Activated CD8-positive, alpha-beta memory T cell treated with anti-CD3 and anti-CD28 coated beads for 4 hours (primary cell): ENCODE measurements at places on chromosomes 7 and 10.

DNA sequence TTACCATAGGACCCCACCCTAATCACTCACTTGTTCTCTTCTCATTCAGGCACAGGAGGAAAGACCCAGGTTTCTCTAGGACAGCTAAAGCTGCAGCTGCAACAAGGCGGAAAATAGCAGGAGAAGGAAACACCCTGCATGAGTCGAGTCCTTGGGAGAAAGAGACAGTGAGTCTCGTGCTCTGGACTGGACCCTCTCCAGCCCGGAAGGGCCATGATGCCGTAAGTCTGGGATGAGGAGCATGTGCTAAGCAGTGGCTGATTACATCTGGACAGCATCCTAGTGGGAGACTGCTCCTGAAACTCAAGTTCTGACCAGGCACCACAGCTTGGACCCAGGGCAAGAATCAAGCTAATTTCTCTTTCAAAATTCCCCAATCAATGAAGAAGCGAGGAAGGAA is 39.4 kb downstream of the FBXW4 start:
- no peak for DNase-seq

GRCh38 chr10:93993782-93994437 is at the start of gene PLCE1:
Gene PLCE1 (plus strand): TSS chr10:93993931. CDS start chr10:94031047, 37,116 bp downstream.
- no peak for DNase-seq

DNA sequence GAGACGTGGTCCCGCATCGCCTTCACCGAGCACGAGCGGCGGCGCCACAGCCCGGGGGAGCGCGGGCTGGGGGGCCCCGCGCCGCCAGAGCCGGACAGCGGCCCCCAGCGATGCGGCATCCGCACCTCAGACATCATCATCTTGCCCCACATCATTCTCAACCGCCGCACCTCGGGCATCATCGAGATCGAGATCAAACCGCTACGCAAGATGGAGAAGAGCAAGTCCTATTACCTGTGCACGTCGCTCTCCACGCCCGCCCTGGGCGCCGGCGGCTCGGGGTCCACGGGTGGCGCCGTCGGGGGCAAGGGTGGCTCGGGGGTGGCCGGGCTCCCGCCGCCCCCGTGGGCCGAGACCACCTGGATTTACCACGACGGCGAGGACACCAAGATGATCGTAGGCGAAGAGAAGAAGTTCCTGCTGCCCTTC is 737 bp downstream of the CNNM2 start:
- DNase-seq = no peak

- no peak for DNase-seq
These were observed 400.5 kb upstream of the SORCS1 start for GRCh38 chr10:107565014-107565413.

GRCh38 chr7:12440229-12440628 is 36.6 kb upstream of the VWDE start:
- DNase-seq = no peak

- DNase-seq = no peak
These were observed 117.6 kb upstream of the JCAD start for GRCh38 chr10:30176776-30177533.

GRCh38 chr10:88841316-88842111 is 10.1 kb downstream of the ANKRD22 start:
- DNase-seq = no peak

DNA sequence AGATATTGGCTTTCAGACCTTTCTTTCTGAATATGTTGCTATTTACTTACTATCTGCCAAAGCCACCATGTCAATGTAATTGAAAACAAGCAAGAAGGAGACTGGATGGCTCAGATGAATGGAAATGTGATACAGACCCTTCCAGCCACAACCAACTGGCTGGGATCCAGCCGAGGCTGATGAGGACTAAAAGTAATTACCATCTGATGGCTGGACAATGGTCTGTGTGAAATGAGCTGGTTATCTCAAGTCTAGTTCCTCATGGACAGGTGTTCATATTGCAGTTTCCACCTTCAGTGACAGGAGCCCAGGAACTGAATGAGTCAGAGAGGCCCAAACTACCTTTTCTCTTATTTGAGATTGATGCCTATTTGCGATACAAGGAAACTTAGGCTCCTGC is 267.5 kb downstream of the GATA3 start:
- DNase-seq = no peak

- DNase-seq = no peak
These were observed 89.8 kb upstream of the LRRC4 start for GRCh38 chr7:128120976-128121490.

- no peak for DNase-seq
These were observed 190.0 kb downstream of the KCND2 start for GRCh38 chr7:120462991-120463390.

DNA sequence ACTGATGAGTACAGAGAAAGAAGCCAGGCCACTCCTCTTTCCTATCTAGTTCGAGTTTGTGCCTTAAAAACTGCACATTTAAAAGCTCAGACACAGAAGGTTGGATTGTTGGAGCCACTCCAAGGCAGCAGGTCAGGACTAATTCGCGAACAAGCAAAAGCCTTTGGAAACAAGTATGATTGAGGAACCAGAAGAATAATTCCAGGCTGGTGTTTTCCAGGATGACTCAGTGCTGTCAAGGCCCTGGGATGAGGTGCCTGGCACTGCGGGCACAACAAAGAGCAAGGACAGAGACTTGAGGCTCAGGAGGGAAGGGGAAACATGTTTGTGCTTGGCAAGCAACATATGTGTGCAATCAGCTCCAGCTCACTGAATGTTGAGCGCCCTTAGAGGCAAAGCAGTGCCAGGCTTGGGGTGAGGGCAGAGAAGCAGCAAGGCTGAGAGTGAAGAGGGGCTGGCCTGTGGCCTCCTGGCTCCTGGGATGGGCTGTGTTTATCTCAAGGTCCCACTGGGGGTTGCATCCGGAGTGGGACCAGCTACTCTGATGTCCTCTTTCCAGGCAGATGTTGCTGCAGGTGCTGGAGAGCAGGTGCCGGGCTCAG is 44.1 kb downstream of the VSTM4 start:
- DNase-seq = no peak

GRCh38 chr10:75011221-75011620 is 100.2 kb upstream of the SAMD8 start:
- no peak for DNase-seq

DNA sequence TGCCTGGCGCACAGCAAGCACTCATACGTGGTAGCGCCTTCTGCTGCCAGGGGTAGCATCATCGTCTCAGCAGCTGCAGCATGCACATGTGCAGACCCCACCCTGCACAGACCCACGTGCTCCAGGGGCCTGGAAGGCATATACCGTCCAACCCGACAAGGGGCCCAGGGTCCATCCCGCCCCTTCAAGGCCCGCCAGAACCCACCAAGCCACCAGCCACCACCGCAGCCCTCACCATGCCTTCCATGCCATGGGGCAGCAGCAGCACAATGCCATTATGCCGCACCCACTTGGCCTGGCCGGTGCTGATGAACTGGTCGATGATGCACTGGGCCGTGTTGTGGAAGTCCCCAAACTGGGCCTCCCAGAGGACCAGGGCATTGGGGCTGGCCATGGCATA is 22.7 kb downstream of the OGDHL start:
- no peak for DNase-seq

DNA sequence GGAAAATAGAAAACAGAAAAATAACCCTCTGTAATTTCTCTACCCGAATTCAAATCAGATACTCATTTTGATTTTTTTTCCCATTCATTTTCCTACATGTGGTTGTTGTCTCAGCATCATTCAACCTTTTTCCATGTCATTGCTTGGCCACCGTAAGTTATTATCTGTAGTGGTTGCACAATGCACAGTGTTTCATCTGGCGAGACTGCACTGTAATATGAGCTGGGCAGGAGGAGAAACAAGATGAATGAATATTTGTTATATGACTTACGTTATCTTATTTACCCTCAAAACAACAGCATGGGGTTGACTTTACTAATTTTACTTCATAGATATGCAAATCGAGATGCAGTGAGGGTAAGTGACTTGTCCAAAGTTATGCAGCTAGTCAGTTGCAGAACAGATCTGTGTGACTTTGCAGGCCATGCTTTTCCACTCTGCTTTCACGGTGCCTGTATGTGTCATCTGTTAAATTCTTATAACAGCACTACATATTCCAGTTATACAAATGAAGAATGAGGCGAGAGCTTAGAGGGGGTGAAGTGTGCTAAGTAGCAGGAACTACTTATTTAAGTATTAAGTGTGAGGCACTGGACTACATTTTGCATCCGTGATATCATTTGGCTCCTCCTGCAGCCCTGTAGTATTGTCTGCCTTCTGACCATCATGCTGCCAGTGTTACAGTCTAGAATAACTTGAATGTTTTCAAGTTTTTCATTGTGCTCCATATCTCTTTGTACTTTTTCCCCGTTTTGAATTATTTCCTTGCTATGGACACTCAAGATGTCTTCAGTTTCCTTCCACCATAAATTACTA is 56.7 kb downstream of the ZMYND11 start:
- DNase-seq = no peak

- DNase-seq = no peak
These were observed 191.3 kb upstream of the AGK start for GRCh38 chr7:141359740-141360415.

- no peak for DNase-seq
These were observed at the start of gene INA for GRCh38 chr10:103276896-103277712. Gene INA (plus strand): TSS chr10:103277138. CDS start chr10:103277212, 74 bp downstream.
